Pancreas (tissue), 10 donors: ENCODE measurements at places on chromosomes 4 and X. TPM values are rescaled to one million over a fixed set of nuclear protein-coding genes. Genes with fewer than 3 reads are reported as not detected.

The RRH gene
- not detected for total RNA-seq

The PAGE2B gene
- total RNA-seq, result not detected

The OPRPN gene
- not detected for total RNA-seq

The KDR gene
- 4.3 TPM for total RNA-seq

The RBM3 gene
- 189 TPM for total RNA-seq

The MAP7D2 gene
- 0.64 TPM for total RNA-seq

The HDAC6 gene
- total RNA-seq, result 58.4 TPM

The PPARGC1A gene
- 8.0 TPM for total RNA-seq

The CLNK gene
- 0.19 TPM for total RNA-seq

The PWWP3B gene
- 4.0 TPM for total RNA-seq

The CXCL5 gene
- total RNA-seq, result 0.09 TPM

The HPGD gene
- 3.9 TPM for total RNA-seq

The TCEANC gene
- 2.0 TPM for total RNA-seq

The KCND1 gene
- total RNA-seq, result 1.7 TPM
